ENCODE measurements at places on chromosomes 4 and X.

- DNase-seq, result no peak
Observed at GRCh38 chr4:189265515-189265914, 675.2 kb upstream of the FRG1 start.

GRCh38 chr4:141511055-141511454 lies 125.3 kb upstream of the IL15 start:
- no peak for DNase-seq

DNA sequence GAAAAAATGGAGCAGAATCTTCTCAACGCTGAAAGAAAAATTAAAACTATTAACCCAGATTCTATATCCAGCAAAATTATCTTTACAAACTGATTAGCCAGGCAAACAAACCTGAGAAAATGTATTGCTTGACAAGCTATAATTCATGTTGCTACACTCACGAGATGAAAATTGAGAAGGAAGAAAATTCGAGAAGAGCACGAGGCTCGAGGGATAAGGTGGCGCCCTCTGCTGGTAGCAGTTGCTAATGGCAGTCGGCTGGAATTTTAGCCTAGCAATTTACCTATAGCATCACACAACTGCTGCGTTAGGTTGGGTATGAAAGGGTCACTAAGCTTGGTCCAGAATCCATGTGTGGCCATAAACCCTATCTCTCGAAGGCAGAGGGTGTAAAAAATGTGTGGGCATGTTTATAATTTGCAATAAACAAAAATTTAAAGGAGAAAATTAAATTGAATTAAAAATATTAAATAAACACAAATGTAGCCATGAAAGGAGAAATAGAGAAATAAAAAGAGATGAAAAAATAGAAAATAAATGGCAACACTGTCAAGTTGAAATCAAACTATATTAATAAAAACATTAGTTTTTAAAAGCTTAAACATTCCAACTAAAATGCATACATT lies 126.6 kb downstream of the PPP4R3C start:
- DNase-seq, result no peak

DNA sequence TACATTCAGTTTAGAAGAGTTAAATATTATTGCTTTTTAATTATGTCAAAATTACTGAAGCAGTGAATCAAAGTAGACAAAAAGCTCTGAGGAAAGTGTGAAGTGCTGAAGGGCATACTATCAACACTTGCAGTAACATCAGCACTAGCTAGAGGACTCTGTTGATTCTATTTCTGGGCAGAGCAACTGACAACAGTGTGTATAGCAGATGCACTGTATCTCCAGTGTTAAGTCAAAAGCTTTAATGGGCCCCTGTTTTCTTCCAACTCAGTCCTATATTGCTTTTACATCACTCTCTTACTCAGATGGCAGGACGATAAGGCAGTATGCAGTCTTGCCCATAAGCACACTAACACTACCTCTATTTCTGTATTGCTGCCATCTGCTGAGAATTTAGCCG lies 435.2 kb upstream of the AMOT start:
- DNase-seq, result no peak

GRCh38 chr4:166724369-166724768 lies 509.9 kb downstream of the SPOCK3 start:
- DNase-seq, result no peak

- no peak for DNase-seq
Observed at GRCh38 chrX:40147971-40148370, 50.2 kb upstream of the BCOR start.
